Islet precursor cell (in vitro differentiated cells): ENCODE measurements at places on chromosomes 3 and 15.

DNA sequence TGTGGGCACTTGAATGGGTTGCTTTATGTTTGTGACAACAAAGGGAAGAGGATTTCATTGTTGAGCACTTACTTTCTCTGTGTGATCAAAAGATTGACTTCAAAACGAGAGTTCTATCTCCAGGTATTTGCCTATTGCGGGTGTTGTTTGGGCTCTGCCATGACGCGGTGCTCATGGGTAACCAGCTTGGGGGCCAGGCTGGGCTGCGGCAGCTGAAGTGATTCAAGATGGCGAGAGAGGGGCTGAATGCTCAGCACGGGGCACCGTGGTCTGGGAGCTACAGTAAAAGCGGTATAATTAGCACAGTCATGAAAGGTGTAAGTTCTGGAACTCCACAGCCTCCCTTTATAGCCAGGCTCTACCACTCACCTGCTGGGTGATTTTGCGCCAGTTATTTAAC, 31.0 kb upstream of the ADCY5 start:
- DNase-seq = no peak

GRCh38 chr15:88385078-88385700, 82.0 kb downstream of the MRPL46 start:
- no peak for DNase-seq

DNA sequence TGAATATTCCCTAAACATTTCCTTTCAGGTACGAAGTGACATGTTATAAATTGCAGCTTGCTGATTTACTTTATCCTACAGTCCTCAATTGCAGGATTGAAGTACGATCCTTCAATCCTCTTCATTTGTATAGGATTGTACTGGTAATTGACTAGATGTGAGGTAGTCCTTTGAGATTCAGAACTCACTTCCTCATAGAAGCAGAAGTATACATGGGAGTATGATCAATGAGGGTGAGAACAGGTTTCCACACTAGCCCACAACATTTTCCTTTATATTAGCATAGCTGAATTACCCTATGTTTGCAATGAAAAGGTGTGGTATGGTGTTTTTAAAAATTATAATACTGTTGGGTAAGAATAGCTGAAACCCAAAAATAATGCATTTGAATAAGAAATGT, 160.0 kb upstream of the UMPS start:
- DNase-seq = no peak

- no peak for DNase-seq
Observed at GRCh38 chr3:147881933-147882332, 472.8 kb downstream of the ZIC1 start.

GRCh38 chr3:8464668-8465067, 37.0 kb upstream of the LMCD1 start:
- no peak for DNase-seq

GRCh38 chr3:26291840-26292239, 330.7 kb upstream of the LRRC3B start:
- DNase-seq = no peak
